Effector CD4-positive, alpha-beta T cell (primary cell): ENCODE measurements at places on chromosomes 5 and 9.

DNA sequence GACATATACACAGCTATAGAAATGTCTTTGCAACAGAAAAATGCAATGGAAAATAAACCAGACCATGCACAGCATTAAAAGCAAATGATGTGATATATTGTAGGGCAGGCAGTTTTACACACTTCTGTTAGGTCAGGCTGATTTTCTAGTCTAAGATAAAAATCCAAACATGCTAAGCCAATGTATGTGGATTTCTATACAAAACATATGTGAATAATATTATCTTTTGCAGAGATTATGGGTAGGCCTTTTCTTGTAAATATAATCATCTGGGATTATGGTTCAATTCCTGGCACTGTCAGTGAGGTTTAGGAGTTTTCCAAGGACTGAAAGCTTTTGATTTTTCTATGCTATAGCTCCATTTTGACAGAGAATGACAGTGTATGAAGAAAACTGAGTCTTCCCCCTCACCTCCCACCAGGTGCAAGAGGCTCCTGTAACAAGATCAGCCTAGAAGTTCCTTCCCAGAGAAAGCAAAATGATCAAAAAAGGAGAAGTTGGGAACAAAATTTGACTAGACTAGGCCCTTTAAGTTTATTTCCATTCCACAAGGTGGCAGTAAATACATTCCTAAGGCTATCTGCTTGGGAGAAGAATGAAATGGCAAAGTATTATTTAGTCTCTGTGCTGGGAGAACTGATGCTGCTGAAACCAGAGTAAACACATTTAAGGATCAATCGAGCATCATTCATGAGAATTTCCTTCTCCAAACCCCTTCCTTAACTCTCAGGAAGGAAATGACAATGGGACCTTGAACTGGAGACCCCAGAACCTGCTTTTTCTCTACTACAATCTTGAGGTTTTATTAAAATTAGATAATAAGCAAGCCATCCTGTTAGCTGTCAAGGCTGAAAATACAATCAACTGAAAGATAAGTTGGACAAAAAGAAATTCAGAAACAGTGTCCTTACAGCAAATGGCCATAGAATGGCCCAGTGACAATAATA lies 133.0 kb upstream of the TUT7 start:
- DNase-seq = no peak

- DNase-seq = no peak
Observed at GRCh38 chr5:69492391-69492922, at the start of gene OCLN. Gene OCLN, plus strand, starts transcription at chr5:69492790. Its CDS starts 11,455 bp downstream, at chr5:69504245.

GRCh38 chr9:91423785-91424402 lies at the start of gene NFIL3:
Gene NFIL3, minus strand, starts transcription at chr9:91423832. Its CDS starts 13,098 bp downstream, at chr9:91410734.
- peak; percentile 39 for DNase-seq

GRCh38 chr9:135088348-135088978 lies 995 bp downstream of the OLFM1 start:
- DNase-seq = no peak

GRCh38 chr5:14165375-14166106 lies 22.4 kb downstream of the TRIO start:
- no peak for DNase-seq
